ENCODE measurements at places on chromosomes 1 and 21. TPM values are rescaled to one million over a fixed set of nuclear protein-coding genes. Genes with fewer than 3 reads are reported as not detected.
A peak's percentile ranks its signal among the peaks of the same experiment; 100 is the strongest.

FCGR3A gene
- total RNA-seq: 892 TPM

DNA sequence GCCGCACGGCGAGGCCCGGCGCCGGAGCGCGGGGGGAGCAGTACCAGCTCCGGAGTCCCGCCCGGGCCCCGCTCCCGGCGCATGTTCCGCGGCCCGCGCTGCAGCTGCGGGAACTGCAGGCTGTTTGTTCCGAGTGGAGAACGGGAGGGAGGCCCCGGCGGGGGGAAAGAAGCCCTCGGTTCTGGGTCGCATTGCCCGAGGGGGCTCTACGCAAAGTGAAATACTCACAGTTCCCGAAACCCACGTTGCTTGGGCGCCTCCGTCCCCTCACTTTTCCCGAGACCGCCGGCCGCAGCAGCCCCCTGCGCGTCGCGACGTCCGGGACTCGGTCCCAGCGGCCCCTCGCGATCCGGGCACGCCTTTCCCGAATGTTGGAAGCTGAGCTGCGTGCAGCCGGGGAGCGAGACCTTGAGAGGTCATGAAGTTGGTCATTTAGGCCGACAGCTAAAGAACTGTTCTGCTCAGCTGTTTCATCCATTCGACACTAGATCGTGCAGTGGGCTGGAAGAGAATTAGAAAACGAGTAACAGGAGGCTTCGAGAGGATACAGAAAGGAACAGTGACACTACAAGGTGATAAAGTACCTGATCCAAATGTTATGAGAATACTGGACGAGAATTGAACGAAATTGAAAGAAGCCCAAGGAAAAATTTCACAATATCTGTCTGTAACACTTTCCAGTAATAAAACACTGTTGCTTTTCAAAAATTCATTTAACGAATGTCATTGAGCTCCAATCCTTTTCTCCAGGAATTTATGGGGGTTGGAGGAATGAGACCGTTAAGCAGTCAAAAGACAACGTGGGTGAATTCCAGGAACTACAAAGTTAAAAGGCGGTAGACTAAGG, 657 bp upstream of the LIN9 start:
- H3K27ac ChIP-seq: no peak overlapping the region
- peak; percentile 23 for DNase-seq

- H3K27ac ChIP-seq: no peak overlapping the region
- no peaks in the 10 kb centered on the region for H3K4me1 ChIP-seq
- DNase-seq: no peak
- H3K27me3 ChIP-seq: no peaks in the 10 kb centered on the region
- no peaks in the 10 kb centered on the region for H3K36me3 ChIP-seq
- H3K4me3 ChIP-seq: no peak overlapping the region
Measured at GRCh38 chr1:58412071-58412580, 134.4 kb downstream of the OMA1 start.

TMEM54 gene
- not detected for total RNA-seq

GRCh38 chr1:220093361-220094015, 444 bp upstream of the IARS2 start:
- H3K4me3 ChIP-seq: no peak overlapping the region
- peaks cover 5% of the 10 kb centered on the region for H3K36me3 ChIP-seq
- DNase-seq: no peak
- peak overlapping the region; percentile 37 for H3K27ac ChIP-seq
- peaks cover 25% of the 10 kb centered on the region for H3K4me1 ChIP-seq

OPRD1 gene
- not detected for total RNA-seq

- no peaks in the 10 kb centered on the region for H3K27me3 ChIP-seq
- DNase-seq: no peak
- no peaks in the 10 kb centered on the region for H3K4me1 ChIP-seq
- no peaks in the 10 kb centered on the region for H3K36me3 ChIP-seq
Measured at GRCh38 chr1:174491606-174492005, 43.8 kb downstream of the GPR52 start.

GRCh38 chr21:45406801-45407628, 2.0 kb downstream of the COL18A1 start:
- no peak for DNase-seq
- H3K4me1 ChIP-seq: peaks cover 8% of the 10 kb centered on the region
- peaks cover 35% of the 10 kb centered on the region for H3K27me3 ChIP-seq

- DNase-seq: no peak
- H3K27ac ChIP-seq: no peak overlapping the region
- H3K36me3 ChIP-seq: no peaks in the 10 kb centered on the region
- H3K4me3 ChIP-seq: no peak overlapping the region
- peaks cover 8% of the 10 kb centered on the region for H3K4me1 ChIP-seq
Measured at GRCh38 chr1:234837713-234838112, 227.7 kb upstream of the IRF2BP2 start.

- H3K27ac ChIP-seq: no peak overlapping the region
- no peak overlapping the region for H3K4me3 ChIP-seq
- H3K36me3 ChIP-seq: no peaks in the 10 kb centered on the region
- no peak for DNase-seq
- peaks cover 4% of the 10 kb centered on the region for H3K27me3 ChIP-seq
Measured at GRCh38 chr1:201224666-201225370, 34.2 kb downstream of the IGFN1 start.

DNA sequence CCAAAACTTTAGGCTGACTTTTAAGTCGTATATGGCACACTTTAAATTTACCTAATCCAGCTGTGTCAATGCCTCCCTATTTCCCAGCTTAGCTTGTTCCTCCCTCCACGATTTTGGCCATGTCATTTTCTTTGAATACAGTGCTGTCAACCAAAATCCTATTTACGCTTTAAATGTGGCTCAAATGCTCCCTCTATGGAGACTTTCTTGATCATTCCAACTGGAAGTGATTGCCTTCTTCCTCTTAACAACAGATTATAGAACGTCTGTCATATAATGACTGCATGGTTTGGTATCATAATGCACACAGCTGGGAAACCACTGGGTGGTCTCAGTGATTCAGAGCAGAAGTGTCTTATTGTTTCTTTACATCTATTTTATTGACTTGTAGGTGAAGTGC, 18.9 kb upstream of the BATF3 start:
- H3K4me1 ChIP-seq: peaks cover 4% of the 10 kb centered on the region
- H3K36me3 ChIP-seq: no peaks in the 10 kb centered on the region
- H3K4me3 ChIP-seq: no peak overlapping the region
- peaks cover 8% of the 10 kb centered on the region for H3K27me3 ChIP-seq

- H3K4me3 ChIP-seq: no peak overlapping the region
- no peaks in the 10 kb centered on the region for H3K36me3 ChIP-seq
- H3K27ac ChIP-seq: no peak overlapping the region
- no peaks in the 10 kb centered on the region for H3K4me1 ChIP-seq
- H3K27me3 ChIP-seq: no peaks in the 10 kb centered on the region
Measured at GRCh38 chr1:79646880-79647279, 640.4 kb upstream of the ADGRL4 start.

PSEN2 gene
- 14.9 TPM for total RNA-seq

DNA sequence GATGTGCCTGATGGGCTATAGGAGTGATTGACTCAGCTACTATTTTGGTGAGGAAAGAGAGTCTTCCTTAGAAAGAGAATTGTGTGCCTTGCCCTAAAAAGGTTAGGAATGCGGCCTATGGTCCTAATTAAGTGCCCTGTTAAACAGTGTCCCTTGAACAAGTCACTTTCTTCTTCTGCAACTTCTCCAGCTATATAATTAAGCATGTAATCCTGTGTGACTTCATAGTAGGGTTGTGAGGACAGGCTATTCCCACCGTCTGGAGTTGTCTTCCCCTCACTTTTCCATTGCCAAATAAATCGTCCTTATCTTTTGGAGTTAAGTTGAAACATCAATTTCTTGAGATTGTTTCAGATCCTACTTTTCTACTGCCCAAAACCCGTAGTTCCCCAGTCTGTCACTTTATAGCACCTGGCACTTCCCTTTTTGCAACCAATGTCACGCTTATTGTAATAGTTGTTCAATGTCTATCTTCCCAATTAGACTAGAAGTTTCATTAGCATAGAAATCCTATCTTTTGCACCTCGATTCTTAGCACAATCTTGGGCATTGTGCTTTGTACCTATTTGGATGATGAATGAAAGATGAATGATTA, 27.6 kb upstream of the SLC16A1 start:
- no peaks in the 10 kb centered on the region for H3K4me1 ChIP-seq
- no peaks in the 10 kb centered on the region for H3K36me3 ChIP-seq
- H3K27ac ChIP-seq: no peak overlapping the region
- no peak for DNase-seq

GRCh38 chr1:203589171-203589570, 37.5 kb upstream of the ATP2B4 start:
- no peaks in the 10 kb centered on the region for H3K27me3 ChIP-seq
- DNase-seq: no peak
- no peak overlapping the region for H3K27ac ChIP-seq
- H3K4me3 ChIP-seq: no peak overlapping the region
- no peaks in the 10 kb centered on the region for H3K36me3 ChIP-seq

CKS1B gene
- 13.0 TPM for total RNA-seq

DNA sequence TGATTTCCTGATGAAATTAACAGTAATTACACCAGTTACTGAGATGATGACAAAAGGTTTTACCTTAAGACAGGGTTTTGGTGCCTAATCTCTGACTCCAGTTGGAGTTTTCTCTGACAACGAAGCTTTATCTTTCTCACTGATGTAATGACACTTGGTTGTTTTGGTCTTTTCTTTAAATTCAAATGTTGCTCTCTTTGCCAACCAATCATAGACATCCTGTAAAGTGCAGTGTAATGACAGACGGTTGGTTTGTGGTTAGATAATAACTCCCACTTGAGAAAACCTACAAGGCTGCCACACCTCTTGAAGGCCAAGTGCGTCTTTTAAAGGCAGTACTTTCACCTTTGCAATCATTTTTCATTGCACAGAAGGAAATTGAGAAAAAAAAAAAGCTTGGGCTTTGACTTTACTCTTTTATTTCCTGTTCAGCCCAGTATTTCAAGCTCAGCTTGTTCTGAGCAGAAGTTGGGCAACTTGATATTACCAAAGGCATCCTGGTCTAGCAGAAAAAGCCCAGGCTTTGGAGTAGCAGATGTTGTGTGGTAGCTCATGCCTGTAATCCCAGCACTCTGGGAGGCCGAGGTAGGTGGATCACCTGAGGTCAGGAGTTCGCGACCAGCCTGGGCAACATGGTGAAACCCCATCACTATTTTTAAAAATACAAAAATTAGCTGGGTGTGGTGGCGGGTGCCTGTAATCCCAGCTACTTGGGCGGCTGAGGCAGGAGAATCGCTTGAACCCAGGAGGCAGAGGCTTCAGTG, 14.9 kb downstream of the PDIK1L start:
- H3K36me3 ChIP-seq: peaks cover 6% of the 10 kb centered on the region
- DNase-seq: no peak
- no peak overlapping the region for H3K4me3 ChIP-seq
- H3K27ac ChIP-seq: no peak overlapping the region

UBE2U gene
- not detected for total RNA-seq

DNA sequence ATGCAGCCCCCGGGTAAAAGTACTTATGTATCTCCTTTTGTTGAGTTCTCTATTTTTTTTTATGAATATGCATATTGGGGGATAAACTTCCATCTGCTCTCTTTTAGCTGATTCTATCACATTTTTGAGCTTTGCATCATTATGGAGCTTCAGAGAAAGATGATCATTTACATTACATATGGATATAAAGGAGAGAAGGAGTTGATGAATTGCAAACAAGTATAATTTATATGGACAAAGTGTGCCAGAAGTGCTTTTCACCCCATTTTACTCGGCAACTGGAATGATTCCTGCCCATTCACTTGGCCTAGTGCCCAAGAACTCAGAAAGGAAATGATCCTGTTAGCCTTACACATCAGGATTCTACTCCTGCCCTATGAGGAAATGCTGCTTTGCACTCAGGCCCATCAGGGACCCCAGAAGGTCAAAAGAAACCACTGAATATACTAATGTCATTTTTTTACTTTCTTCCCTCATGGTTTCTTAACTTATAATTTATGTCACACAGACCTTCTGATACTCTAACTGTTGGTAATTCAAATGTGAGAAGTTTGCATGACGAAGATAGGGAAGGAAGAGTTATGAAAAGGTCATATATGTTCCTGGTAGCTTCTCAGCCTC, 65.6 kb downstream of the SAMSN1 start:
- no peaks in the 10 kb centered on the region for H3K27me3 ChIP-seq
- no peaks in the 10 kb centered on the region for H3K36me3 ChIP-seq
- H3K4me3 ChIP-seq: no peak overlapping the region
- DNase-seq: no peak
- peaks cover 12% of the 10 kb centered on the region for H3K4me1 ChIP-seq

KLHDC8A gene
- total RNA-seq: not detected

GRCh38 chr1:108880850-108881249, 4.1 kb downstream of the GPSM2 start:
- peaks cover 17% of the 10 kb centered on the region for H3K4me1 ChIP-seq
- H3K4me3 ChIP-seq: no peak overlapping the region
- DNase-seq: no peak
- no peaks in the 10 kb centered on the region for H3K36me3 ChIP-seq
- no peaks in the 10 kb centered on the region for H3K27me3 ChIP-seq

DNA sequence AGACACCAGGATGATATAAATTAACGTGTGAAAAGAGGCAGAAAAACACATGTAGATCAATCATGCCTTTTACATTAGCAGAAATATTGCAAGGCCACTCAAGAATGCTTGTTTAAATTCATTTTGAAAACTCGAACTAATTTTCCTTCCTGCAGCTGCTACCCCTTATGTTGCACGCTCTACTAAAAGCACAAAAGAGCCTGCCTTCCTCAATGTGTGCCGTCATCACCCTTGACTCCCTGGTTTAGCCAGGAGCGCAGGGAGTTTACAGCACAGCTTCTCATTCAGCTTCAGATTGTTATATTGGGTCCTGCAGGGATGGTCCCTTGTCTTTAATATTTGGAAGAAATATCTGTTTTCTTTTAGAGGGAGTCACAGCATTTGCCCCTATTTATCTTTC, 10.1 kb upstream of the ST6GALNAC5 start:
- no peak overlapping the region for H3K27ac ChIP-seq
- H3K36me3 ChIP-seq: no peaks in the 10 kb centered on the region
- DNase-seq: no peak
- H3K4me1 ChIP-seq: no peaks in the 10 kb centered on the region
- H3K4me3 ChIP-seq: no peak overlapping the region

- H3K4me3 ChIP-seq: peak overlapping the region; percentile 36
- H3K36me3 ChIP-seq: peaks cover 7% of the 10 kb centered on the region
- H3K27ac ChIP-seq: no peak overlapping the region
- no peak for DNase-seq
- H3K27me3 ChIP-seq: no peaks in the 10 kb centered on the region
- peaks cover 6% of the 10 kb centered on the region for H3K4me1 ChIP-seq
Measured at GRCh38 chr1:103525114-103525606, 339 bp upstream of the RNPC3 start.

BMP8A gene
- total RNA-seq: 0.29 TPM

GRCh38 chr1:104132382-104132973, 382.8 kb downstream of the AMY1C start:
- no peaks in the 10 kb centered on the region for H3K36me3 ChIP-seq
- no peaks in the 10 kb centered on the region for H3K4me1 ChIP-seq
- DNase-seq: no peak
